ENCODE measurements at places on chromosomes 6 and 20.

- H3K4me3 ChIP-seq, result no peak overlapping the region
- H3K4me1 ChIP-seq, result no peaks in the 10 kb centered on the region
- H3K27ac ChIP-seq, result no peak overlapping the region
- no peaks in the 10 kb centered on the region for H3K36me3 ChIP-seq
- H3K27me3 ChIP-seq, result no peaks in the 10 kb centered on the region
Observed at GRCh38 chr6:68046756-68047155, 588.3 kb upstream of the ADGRB3 start.

- peaks cover 7% of the 10 kb centered on the region for H3K36me3 ChIP-seq
- H3K27me3 ChIP-seq, result no peaks in the 10 kb centered on the region
- H3K4me3 ChIP-seq, result no peak overlapping the region
Observed at GRCh38 chr6:24520929-24521546, 26.3 kb downstream of the ALDH5A1 start.

DNA sequence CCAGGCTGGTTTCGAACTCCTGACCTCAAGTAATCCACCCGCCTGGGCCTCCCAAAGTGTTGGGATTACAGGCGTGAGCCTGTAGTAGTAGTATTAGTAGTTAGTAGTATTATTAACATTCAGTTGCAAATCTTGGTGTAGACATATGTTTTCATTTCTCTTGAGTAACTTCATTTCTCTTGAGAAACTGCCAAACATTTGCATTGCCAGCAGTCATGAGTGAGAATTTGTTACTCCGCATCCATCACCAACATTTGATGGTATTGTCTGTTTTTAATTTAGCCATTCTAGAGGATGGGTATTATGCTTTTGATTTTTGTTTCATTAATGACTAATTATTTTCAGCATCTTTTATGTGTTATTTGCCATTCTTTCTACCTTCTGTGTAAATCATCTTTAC is 1.5 kb upstream of the ERVFRD-1 start:
- peaks cover 21% of the 10 kb centered on the region for H3K4me1 ChIP-seq
- H3K27me3 ChIP-seq, result no peaks in the 10 kb centered on the region
- H3K36me3 ChIP-seq, result peaks cover 9% of the 10 kb centered on the region
- H3K27ac ChIP-seq, result no peak overlapping the region

GRCh38 chr6:40907198-40907701 is 131.8 kb downstream of the UNC5CL start:
- no peak for DNase-seq
- no peaks in the 10 kb centered on the region for H3K36me3 ChIP-seq
- peaks cover 14% of the 10 kb centered on the region for H3K4me1 ChIP-seq
- no peak overlapping the region for H3K4me3 ChIP-seq
- no peak overlapping the region for H3K27ac ChIP-seq

Measured in type B pancreatic cell (in vitro differentiated cells).